Non-pigmented ciliary epithelial cell (primary cell): ENCODE measurements at places on chromosomes 4 and X.

- no peak for DNase-seq
These were observed 37.2 kb downstream of the CLCN3 start for GRCh38 chr4:169657470-169658107.

DNA sequence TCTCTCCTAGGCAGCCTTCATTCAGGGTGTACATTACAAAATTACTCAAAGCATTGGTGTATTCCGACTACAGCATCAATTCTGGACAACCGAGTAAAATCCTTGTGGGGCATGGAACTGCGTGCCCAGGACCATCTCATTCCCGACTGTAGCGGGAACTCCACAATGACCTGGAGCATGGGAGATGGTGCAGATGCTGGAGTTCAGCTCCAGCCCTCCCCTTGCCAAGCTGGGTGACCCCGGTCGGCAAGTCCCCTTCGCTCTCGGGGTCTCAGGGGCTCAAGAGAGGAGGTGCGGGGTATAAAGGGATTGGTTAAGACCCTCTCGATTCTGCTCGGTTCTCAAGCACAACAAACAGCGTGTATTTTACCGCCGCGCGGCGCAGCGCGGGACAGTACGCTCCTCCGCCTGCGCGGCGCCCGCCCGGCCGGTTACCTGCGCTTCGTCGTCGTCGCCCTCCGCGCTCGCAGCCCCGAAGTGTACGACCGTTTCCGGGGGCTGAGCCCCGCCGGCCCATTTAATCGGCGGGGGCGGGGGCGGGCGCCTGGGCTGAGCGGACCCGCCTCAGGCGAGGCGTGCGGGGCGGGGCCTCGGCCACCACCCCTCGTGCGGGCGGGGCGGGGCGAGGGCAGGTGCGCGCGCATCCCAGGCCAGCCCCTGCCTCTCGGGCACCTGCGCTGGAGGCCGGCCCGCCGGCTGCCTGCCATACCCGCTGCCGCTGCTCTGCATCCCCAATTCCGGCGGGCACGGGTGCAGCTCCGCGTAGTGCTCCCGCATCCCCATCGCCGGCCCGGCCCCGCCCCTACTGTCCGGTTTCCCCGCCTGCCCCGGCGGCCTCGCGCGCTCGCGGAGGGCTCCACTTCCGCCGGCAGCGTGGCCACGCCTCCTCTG is at the start of gene G6PD:
TSS of gene G6PD (minus strand) at position 493 of the 891 bp plus-strand sequence. CDS start 691 bp downstream, outside the sequence.
- no peak for DNase-seq

DNA sequence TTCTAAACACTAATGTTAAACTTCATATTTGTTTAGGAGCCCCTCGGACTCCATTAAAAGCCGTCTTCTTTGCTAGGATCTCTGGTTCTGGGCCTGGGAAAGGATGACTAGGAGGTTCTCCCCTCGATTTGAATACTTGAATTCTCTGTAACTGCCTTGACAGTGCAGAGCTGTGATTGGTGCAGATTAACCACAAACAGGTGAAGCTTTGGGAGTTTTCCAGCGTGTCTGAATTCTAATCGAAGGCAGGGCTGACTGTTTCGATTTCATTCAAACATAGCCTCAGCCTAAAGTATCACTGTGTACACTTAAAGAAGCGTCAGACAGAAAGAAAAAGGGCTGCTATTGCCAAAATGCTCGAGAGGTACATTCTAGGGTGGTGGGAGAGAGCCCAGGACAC is 29.0 kb downstream of the TFDP3 start:
- no peak for DNase-seq

- no peak for DNase-seq
These were observed 311.7 kb upstream of the HTR2C start for GRCh38 chrX:114272096-114272686.

- DNase-seq = no peak
These were observed 22.2 kb upstream of the GCNA start for GRCh38 chrX:71556036-71556435.

- no peak for DNase-seq
These were observed 152.3 kb downstream of the PPARGC1A start for GRCh38 chr4:23737571-23737970.

- peak; percentile 88 for DNase-seq
These were observed 260.6 kb upstream of the BOD1L1 start for GRCh38 chr4:13888112-13888511.

GRCh38 chr4:151678048-151678872 is 82.5 kb downstream of the GATB start:
- no peak for DNase-seq

- DNase-seq = no peak
These were observed 392.8 kb upstream of the NR3C2 start for GRCh38 chr4:148834804-148835631.

DNA sequence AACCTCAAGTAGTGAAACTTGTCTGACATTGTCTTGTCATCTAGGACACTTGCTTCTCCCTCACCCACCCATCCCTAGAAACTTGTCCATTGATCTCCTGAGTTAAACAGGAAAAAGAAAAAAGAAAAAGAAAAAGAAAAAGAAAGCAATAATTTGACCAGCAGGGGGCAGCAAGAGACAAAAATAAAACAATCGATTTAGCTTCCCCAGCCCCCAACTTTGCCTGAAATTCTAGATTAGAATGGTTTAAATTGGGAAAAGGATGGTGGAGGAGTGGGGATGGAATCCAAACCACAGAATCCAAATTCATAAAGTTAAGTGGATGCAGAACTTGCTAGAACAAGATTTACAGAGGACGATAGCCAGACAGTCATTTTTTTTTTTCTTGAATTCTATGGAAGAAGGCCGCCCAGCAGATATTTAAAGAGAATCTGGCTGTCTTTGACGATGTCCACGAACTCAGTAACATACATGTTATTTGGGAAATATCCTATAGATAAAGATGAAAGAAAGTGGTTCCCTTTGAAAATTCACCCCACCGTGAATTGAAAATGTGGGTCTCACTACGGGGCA is 282.9 kb downstream of the USP46 start:
- peak; percentile 10 for DNase-seq

DNA sequence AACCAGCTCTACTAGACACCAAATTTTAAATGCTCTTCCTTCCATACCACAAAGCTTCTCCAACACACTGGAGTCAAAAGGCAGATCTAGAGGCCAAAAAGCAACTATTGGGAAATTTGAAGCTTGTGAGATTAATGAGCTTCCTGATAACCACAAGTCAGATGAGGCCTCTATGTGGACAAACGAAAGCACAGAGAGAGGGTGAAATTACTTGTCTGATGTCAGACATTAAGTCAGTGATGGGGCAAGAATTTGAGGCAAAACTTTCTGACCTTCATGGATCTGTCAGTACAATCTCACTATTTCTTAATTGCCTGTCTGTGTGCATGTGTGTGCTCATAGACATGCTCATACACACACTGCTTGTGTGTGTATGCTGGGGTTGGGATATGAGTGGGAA is 103.6 kb downstream of the GUCY2F start:
- no peak for DNase-seq

- DNase-seq = no peak
These were observed 217.5 kb upstream of the GYPA start for GRCh38 chr4:144357975-144358374.

- DNase-seq = no peak
These were observed 462.0 kb downstream of the IL15 start for GRCh38 chr4:142098380-142098779.

DNA sequence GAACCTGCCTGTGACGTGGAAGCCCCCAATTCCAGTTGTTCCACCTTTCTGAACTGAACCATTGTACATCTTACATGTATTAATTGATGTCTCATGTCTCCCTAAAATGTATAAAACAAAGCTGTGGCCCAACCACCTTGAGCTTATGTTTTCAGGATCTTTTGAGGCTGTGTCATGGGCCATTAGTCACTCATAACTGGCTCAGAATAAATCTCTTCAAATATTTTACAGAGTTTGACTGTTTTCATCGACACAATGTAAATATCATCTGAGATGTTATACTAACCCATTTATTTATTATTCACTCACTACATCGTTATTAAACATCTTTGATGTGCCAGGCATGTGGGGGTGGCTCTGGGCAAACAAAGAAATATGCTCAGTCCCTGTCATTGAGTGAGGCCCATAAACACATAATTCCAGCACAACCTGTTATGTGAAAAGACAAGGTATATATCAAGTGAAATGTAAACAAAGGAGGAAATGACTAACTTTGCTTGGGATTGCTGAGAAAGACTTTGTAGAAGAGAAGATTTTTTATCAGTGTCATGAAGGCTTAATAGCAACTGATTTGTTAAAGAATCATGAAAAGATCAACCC is 34.5 kb upstream of the PPM1K start:
- no peak for DNase-seq

- no peak for DNase-seq
These were observed 70.7 kb downstream of the AFAP1 start for GRCh38 chr4:7868892-7869471.

- DNase-seq = no peak
These were observed 22.9 kb upstream of the KDM5C start for GRCh38 chrX:53247928-53248327.

DNA sequence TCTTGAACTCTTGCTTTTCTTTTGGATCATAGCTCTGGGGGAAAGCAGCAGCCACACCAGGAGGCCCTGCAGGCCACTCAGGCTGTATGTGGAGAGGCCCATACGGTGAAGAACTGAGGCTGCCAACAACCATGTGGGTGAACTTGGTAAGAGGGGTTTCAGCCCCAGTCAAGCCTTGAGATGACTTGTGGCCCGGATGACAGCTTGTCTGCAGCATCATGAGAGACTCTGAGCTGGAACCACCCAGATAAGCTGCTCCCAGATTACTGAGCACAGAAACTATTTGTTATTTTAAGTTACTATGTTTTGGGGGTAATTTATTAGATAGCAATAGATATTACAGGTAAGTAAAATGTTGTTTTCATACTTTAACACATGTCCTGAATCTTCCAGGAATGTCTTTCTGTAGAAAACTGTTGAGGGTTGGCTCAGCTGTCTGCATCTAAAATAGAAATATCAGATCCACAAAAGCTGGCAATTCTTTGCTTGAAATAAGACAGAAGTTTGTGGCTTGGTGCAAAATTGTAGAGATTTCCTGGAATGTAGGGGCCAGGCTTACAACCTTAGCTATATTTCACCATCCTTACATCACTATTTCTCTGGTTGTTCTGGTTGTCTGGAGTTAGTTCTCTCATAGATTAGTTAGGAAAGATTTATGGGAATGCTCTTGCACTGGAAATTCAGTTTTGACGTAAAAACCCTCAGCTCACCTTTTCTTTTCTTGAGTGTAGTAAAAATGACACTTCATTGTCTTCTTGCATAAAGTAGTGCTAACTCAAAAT is 272.1 kb downstream of the RAPGEF2 start:
- no peak for DNase-seq

- no peak for DNase-seq
These were observed 112.2 kb upstream of the ANXA3 start for GRCh38 chr4:78439328-78439727.

- DNase-seq = no peak
These were observed 22.3 kb downstream of the AMOT start for GRCh38 chrX:112818114-112819007.

- no peak for DNase-seq
These were observed 4.3 kb upstream of the NAA15 start for GRCh38 chr4:139297001-139297410.

GRCh38 chr4:96052827-96053226 is 212.9 kb downstream of the PDHA2 start:
- DNase-seq = no peak

- peak; percentile 87 for DNase-seq
These were observed 46.5 kb downstream of the RFC1 start for GRCh38 chr4:39319676-39320075.

- no peak for DNase-seq
These were observed 17.3 kb upstream of the CLNK start for GRCh38 chr4:10701702-10702460.

GRCh38 chrX:28205126-28205525 is 223.9 kb upstream of the DCAF8L1 start:
- DNase-seq = no peak

- DNase-seq = no peak
These were observed 184.7 kb downstream of the TMA16 start for GRCh38 chr4:163679189-163679588.

DNA sequence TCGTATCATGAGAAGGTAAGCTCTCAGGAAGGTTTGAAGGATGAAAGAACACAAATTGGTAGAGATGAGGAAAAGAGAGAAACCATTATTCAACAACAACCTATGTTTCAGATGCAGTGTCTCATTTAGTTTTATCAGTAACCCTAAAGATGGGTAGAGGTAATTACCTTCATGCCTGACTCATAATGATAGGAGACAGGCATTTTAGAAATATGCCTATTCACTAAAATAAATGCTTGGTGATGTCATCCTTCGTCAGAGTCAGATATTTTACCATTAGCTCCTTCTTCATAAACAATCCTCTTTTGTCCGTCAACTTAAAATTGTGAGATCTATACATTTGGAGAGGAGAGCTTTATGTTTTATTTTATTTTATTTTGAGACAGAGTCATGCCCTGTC is 21.5 kb upstream of the RNF150 start:
- no peak for DNase-seq

GRCh38 chr4:82797405-82798111 is 1.0 kb downstream of the SCD5 start:
- DNase-seq = no peak

- no peak for DNase-seq
These were observed 127.3 kb upstream of the HUWE1 start for GRCh38 chrX:53813670-53814440.
